Dermis microvascular lymphatic vessel endothelial cell (primary cell): ENCODE measurements at places on chromosomes 7 and 10. TPM values are rescaled to one million over a fixed set of nuclear protein-coding genes. Genes with fewer than 3 reads are reported as not detected.

The TMEM229A gene
- total RNA-seq: not detected in 2 replicates

The LRRC18 gene
- not detected in 2 replicates for total RNA-seq

The FAM25C gene
- not detected in 2 replicates for total RNA-seq

The STEAP4 gene
- total RNA-seq: not detected in 2 replicates

The PNLIPRP2 gene
- not detected in 2 replicates for total RNA-seq

The NANOS1 gene
- total RNA-seq: 0.13 and 0.76 TPM in 2 replicates

The PON1 gene
- total RNA-seq: not detected in 2 replicates

The MINDY4 gene
- total RNA-seq: 1.3 and 1.5 TPM in 2 replicates

The DKK1 gene
- 11.8 and 12.7 TPM in 2 replicates for total RNA-seq

The PDE6C gene
- total RNA-seq: not detected in 2 replicates

The HOXA5 gene
- total RNA-seq: 4.1 and 5.3 TPM in 2 replicates

The PRKG1 gene
- total RNA-seq: 0.64 and 2.7 TPM in 2 replicates

The AKR1C3 gene
- total RNA-seq: 173 and 272 TPM in 2 replicates

The IFIT1 gene
- 1.0 and 1.8 TPM in 2 replicates for total RNA-seq

The TRA2A gene
- total RNA-seq: 24.9 and 29.3 TPM in 2 replicates

The BLOC1S2 gene
- total RNA-seq: 25.8 and 45.6 TPM in 2 replicates

The ZNF727 gene
- 0.13 and 0.25 TPM in 2 replicates for total RNA-seq

The VIPR2 gene
- total RNA-seq: not detected in 2 replicates

The TAX1BP1 gene
- 52.8 and 53.0 TPM in 2 replicates for total RNA-seq

The PHKG1 gene
- 0.13 and 0.38 TPM in 2 replicates for total RNA-seq

The PALD1 gene
- 177 and 179 TPM in 2 replicates for total RNA-seq

The SORBS1 gene
- 0.77 and 2.4 TPM in 2 replicates for total RNA-seq

The ERVW-1 gene
- total RNA-seq: not detected in 2 replicates

The CRYGN gene
- total RNA-seq: not detected in 2 replicates

The ANKRD61 gene
- under 0.01 and 0.25 TPM in 2 replicates for total RNA-seq

The TRIM74 gene
- total RNA-seq: 0.13 TPM in 1 of 2 replicates, not detected in the other

The SGCE gene
- total RNA-seq: 59.6 and 85.8 TPM in 2 replicates

The SAMD9 gene
- total RNA-seq: 10.3 and 11.3 TPM in 2 replicates

The PPP1R17 gene
- total RNA-seq: not detected in 2 replicates

The AOAH gene
- 0.13 and 0.51 TPM in 2 replicates for total RNA-seq

The SPDYE11 gene
- total RNA-seq: not detected in 2 replicates

The IL2RA gene
- not detected in 2 replicates for total RNA-seq

The CTAGE6 gene
- under 0.01 TPM in 2 replicates for total RNA-seq

The GNB2 gene
- 61.2 and 97.4 TPM in 2 replicates for total RNA-seq

The AIFM2 gene
- total RNA-seq: 1.3 and 1.5 TPM in 2 replicates

The MRC1 gene
- 232 and 250 TPM in 2 replicates for total RNA-seq
